ENCODE measurements at places on chromosomes 11 and 22.

GRCh38 chr11:40029391-40029790 is 1430.1 kb downstream of the LRRC4C start:
- no peak for DNase-seq

DNA sequence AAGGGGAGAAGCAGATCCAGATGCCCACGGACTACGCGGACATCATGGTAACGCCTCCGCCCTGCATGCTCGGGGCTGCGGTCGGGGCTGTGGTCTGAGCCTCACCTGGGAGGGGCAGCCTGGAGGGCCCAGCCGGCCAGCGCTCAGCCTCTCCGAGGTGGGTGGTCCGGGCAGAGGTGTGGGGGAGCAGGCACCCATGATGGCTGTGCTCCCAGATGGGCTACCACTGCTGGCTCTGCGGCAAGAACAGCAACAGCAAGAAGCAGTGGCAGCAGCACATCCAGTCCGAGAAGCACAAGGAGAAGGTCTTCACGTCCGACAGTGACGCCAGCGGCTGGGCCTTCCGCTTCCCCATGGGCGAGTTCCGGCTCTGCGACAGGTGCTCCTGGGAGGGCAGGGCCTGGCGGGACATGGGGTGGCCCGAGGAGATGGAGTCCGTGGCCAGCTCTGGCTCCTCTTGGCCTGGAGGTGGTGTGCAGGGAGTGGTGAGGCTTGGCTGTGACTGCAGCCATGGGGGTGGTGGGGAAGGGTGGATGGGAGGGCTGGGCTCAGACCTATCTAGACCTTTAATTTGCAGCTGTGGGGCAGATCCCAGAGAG is 25.2 kb upstream of the TEF start:
- no peak for DNase-seq

GRCh38 chr11:1283091-1283511 is 26.3 kb downstream of the TOLLIP start:
- no peak for DNase-seq

GRCh38 chr11:57434640-57435546 is 8.0 kb upstream of the SLC43A3 start:
- DNase-seq: peak; percentile 94

DNA sequence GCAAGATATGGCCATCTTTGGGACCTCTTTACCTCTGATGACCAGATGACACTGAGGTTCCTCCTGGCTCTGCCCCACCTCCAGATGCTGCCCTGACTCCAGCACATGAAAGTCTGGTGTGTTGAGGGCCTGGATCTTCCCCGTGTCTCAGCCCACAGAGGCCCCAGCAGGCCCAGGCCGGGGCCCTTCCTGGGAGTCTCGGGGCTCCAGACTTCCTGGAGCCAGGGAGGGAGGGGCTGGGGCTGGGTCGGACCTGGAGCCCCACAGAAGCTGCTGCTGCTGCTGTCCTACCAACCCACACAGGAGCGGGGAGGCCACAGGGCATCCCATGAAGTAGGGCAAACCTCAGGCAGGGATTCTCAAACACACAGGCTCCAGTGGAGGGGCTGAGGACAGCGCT is 32.2 kb upstream of the WNT11 start:
- DNase-seq: no peak

DNA sequence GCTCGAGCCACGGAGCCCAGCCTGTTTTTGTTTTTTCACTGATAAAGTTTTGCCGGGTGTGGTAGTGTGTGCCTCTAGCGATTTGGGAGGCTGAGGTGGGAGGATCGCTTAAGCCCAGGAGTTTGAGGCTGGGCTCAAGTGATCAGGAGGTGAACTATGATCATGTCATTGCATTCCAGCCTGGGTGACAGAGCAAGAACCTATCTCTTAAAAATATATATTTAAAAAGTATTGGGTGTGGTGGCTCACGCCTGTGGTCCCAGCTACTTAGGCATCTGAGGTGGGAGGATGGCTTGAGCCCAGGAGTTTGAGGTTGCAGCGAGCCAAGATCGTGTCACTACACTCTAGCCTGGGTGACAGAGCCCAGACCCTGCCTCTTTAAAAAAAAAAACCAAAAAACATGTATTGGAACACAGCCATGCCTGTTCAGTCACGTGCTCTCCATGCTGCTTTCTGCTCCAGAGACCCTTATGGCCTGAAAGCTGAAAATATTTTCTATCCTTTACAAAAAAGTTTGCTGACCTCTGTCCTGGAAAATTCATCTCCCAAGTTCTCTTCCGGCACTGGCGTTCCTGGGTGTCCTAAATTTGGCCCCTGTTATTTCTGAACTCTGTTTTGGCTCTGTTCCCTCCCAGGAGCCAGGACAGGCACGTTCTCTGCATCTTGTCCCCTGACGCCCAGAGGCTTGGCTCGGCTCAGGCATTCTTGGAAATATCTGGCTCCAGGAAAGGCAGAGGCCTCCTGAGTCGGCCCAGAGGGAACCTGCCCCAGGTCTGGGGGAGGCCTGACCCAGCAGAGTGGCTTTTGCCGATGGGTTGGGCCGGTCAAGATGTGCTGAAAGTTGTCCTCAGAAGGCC is 61.3 kb upstream of the PPP6R3 start:
- no peak for DNase-seq

- no peak for DNase-seq
These were observed 420.0 kb downstream of the CTTN start for GRCh38 chr11:70818351-70818750.

DNA sequence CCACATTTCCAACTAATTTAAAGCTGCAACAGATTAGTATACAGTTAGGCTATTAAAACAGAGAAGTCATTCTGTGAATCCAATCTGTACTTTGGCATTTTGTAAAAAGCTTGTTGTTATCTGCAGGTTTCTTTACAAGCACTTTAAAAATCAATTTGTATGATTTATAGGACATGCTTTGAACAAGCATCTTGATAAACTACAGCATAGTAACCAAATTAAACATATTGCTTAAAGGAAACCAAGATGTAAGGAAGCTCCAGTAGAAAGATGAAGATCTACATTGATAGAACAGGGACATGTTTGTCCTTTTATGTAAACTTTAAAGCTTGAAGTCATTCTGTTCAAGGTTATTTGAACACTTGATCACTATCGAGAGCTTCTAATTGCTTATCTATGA is 498.3 kb upstream of the CCDC90B start:
- DNase-seq: no peak

DNA sequence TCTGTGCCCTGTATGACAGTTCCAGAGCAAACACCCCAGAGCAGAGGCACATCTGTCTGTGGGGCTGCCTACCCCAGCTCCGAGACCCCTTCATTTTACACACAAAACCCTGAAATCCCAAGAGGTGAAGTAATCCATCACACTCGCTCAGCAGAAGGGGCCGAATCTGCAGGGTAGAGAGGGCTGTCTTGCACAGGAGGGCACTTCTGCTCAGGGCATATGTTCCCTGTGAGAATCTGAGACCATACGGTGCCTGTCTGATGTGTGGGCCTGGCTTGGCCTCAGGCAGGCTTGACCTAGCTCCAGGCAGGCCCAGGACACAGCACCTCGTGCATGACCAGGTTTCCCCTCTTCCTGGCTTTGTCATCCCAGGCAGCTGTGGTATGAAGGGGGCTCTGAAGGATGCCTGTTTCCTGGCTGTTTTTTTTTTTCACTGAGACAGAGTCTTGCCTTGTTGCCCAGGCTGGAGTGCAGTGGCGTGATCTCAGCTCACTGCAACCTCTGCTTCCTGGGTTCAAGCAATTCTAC is 37.2 kb downstream of the GRIK4 start:
- DNase-seq: no peak

GRCh38 chr11:1948389-1948788 is 1.3 kb downstream of the MRPL23 start:
- DNase-seq: no peak

DNA sequence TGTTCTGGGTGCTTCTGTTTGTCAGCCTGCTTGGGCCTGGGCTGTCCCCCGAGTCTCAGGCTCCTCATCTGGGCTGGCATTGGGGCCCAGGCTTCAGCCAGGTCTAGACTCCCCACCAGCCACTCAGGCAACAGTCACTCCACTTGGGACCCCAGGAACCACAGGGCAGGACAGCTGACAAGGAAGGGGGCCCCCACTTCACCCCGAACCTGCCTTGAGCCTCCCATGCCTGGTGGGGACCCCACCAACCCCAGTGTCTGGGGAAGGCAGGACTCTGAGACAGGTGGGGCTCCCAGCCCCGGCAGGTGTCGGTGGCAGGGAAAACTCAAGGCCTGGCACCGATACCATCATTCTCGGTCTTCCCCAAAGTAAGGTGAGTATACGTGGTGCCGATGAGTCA is 11.7 kb upstream of the LTO1 start:
- DNase-seq: no peak

GRCh38 chr22:29503811-29504372 is 23.9 kb downstream of the NEFH start:
- no peak for DNase-seq

- DNase-seq: no peak
These were observed 1.3 kb upstream of the KMT5B start for GRCh38 chr11:68214173-68215086.

- no peak for DNase-seq
These were observed 2.3 kb upstream of the WEE1 start for GRCh38 chr11:9571071-9571762.

Data from inflammatory macrophage treated with lipopolysaccharide for 1 hour (primary cell).